T-helper 2 cell (primary cell): ENCODE measurements at places on chromosomes 5 and 9.

GRCh38 chr5:173340984-173341383, 12.8 kb upstream of the STC2 start:
- no peak for DNase-seq

GRCh38 chr9:110257097-110257841, 962 bp upstream of the TXN start:
- DNase-seq: no peak

DNA sequence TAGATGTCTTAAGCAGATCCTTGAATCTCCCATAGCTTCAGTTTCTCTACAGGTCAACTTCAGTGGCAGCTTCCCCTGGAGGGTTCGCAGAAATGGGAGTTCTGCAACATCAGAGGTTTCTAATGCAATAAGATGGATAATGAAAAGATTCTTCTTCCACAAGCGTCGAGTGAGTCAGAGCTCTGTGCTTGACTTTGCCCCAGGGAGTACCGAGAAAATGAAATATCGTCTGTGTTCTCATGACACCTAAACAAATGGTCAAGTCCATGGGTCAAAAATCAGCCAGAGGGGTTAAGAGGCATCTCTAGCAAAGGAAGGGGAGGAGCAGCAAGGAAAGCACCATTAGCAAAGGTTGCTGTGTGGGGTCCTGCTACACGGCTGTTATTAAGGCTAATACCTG, 3.2 kb upstream of the ADRA1B start:
- DNase-seq: no peak

GRCh38 chr5:168939156-168939800, 360.1 kb upstream of the PANK3 start:
- no peak for DNase-seq

GRCh38 chr9:137114220-137114612, 317 bp downstream of the DPP7 start:
- DNase-seq: no peak

GRCh38 chr9:138097501-138097991, 220.0 kb downstream of the CACNA1B start:
- DNase-seq: no peak

GRCh38 chr5:172823840-172824362, 10.2 kb upstream of the ERGIC1 start:
- no peak for DNase-seq

DNA sequence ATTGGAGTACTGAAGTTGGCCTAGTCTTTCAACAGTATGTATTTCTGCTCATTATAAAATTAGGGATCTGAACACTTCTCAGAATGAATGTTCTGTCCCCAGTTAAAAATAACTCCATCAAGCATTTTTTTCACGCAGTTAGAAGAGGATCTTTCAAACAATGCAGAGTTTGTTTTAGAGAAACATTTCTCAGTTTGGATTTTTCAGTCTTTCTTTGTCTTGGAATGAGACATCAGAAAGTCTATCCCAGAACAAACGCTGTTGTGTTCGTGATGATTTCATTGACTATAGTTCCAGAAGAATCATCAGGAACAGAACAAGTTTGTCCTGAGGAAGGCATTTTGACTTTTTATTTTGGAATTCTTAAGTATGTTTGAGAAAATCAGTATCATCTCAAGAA, 218.7 kb downstream of the ARRDC3 start:
- DNase-seq: no peak

DNA sequence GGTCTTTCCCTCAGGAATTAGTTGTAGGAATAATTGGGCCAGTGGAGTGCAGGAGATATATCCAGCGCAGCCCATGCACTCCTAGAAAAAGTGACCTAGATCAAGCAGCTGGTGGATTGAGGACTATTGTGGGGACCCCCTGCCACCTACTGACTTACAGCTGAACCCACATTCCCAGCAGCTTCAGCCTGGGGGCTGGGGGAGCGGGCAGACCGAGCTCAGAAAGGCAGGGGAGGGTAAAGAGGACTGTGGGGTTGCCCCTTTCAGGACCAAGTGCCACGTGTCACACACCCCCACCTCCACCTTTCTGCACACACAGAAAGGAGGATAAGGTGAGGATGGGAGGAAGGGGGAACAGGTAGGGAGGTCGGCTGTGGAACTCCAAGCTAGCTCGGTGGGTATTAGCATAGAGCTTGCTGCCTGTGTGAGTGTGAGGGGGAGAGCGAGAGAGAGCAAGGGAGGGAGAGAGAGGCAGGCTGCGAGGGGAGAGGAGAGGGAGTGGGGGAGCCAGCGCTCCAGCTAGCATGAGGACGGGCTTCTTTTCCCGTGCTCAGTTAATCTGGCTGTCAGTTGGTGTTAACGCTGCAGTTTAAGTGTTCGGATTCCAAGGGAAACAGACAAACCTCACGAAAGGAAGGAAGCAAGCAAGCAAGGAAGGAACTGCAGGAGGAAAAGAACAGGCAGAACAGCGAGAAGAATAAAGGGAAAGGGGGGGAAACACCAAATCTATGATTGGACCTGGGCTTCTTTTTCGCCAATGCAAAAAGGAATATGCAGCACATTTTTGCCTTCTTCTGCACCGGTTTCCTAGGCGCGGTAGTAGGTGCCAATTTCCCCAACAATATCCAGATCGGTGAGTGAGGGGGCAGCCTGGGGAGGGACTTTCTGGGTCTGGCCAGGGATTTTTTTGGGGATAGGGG, at the start of gene GRIA1:
TSS of gene GRIA1 (plus strand) at position 553 of the 920 bp plus-strand sequence.
- no peak for DNase-seq

DNA sequence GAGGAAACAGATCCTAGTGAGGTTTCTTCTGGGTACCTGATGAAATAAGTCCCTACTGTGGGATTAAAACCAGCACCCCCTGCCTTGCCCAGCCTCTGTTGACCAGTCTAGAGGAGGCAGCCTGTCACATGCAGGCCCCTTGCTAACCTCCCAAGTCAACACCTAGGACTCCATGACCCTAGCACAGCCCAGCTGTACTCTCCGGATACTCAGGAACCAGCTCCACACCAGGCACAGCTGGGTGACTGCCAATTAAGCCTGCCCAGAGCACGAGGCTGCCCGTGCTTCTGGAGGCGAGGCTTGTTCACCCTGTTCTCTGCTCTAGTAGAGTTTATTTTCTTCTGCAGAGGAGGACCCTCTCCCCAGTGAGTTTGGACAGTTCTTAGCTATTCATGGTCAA, 92.5 kb downstream of the SNX24 start:
- no peak for DNase-seq

DNA sequence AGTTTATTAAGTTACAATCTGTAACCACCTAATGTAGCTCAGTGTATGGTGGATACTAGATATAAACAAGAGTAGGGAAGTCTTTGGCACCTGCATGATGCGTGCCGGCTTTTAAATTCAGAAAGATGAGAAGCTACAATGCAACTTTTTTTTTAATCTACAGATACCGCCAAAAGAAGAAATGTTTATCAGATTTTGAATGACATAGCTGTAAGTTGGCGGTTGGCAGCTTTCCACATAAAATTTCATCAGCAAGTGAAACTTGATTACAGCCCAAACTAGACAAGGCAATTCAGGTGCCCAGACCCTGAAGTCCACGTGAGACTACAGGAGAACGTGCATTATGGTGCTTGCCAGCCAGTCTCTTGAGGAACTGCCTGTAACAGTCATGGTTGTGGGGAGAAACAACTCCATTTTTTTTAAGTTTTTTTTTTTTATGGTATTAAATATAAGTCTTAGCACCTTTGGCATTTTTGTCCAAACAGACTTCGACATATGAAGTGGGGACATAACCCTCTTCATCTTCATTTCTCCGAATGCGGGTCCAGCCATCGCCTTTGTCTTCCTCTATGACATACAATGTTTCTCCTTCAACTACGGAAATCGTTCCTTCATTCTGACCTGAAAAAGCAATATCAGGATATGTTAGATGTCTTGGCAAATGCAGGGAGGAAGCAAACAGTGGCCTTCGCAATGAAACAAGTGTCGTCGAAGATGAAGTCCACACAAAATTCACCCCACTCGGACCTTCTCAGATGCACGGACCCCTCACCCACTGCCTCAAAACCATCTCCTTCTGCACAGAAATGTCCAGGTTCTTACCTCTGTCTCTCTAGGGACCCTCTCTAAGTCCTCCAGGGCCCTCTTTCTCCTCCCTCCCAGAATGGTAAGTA, 60.4 kb downstream of the USP20 start:
- no peak for DNase-seq

DNA sequence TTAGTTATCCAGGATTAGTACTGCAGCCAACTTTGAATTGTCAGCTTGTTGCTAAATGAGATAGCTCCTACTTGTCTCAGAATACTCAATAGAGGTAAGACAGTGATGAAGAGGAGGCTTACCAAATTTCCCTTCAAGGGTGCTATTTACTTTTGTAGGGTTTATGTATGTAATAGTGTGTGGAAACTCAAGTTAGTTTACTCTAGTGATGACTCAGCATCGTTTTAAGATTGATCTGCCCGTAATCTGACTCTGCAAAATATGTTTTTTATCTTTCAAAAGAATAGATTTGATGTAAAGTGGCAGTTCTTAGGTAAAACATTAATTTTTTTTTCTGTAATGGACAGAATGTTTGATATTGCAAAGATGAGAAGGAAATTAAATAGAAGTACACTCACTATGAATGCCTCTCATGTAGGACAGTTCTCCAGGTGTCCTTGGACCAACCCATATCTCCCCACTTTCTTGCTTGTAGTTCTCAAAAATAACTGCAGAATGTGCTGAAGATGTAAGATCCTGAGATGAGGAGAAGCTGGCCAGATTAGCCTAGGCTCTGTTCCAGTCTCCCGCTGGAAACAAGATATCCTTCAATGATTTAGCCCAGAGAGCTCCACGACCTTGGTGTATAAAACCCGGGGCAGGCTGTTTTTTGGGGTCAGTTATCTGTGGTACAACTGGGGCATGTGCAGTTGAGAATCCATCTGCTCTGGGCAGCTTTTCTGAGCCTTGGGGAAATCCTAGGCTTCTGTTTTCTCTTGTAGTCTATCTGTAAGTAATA, 24.4 kb upstream of the MROH2B start:
- DNase-seq: no peak

GRCh38 chr9:130053504-130054324, at the start of gene GPR107:
Gene GPR107 (plus strand): TSS chr9:130053906. CDS start chr9:130053933, 27 bp downstream.
- peak; percentile 71 for DNase-seq

GRCh38 chr9:132424857-132425674, 15.1 kb downstream of the CFAP77 start:
- no peak for DNase-seq

DNA sequence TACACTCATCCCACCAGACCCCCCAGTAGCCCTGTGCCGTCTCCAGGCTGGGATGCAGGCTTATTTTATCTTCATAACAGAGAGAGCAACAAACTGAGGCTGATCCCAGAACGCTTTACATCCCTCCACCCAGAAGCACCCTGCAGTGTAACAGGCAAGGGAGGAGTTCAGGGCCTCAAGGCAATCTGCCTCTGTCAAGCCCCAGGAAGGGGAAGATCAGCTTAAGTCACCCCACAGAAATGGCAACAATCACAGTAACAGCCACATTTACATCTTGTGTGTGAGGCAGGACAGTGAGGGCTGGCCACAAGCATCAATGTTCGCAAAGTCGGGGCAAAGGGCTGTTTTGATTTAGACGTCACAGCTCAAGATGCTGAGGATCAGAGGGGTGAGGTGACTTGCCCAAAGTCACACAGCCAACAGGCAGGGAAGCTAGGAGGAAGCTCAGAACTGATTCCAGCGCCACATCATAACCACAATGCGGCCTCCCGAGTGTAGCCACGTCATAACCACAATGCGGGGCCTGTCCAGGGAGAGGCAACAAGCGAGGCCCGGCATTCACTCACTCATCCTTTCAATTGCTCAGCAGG, 14.4 kb downstream of the STK10 start:
- DNase-seq: peak; percentile 56

DNA sequence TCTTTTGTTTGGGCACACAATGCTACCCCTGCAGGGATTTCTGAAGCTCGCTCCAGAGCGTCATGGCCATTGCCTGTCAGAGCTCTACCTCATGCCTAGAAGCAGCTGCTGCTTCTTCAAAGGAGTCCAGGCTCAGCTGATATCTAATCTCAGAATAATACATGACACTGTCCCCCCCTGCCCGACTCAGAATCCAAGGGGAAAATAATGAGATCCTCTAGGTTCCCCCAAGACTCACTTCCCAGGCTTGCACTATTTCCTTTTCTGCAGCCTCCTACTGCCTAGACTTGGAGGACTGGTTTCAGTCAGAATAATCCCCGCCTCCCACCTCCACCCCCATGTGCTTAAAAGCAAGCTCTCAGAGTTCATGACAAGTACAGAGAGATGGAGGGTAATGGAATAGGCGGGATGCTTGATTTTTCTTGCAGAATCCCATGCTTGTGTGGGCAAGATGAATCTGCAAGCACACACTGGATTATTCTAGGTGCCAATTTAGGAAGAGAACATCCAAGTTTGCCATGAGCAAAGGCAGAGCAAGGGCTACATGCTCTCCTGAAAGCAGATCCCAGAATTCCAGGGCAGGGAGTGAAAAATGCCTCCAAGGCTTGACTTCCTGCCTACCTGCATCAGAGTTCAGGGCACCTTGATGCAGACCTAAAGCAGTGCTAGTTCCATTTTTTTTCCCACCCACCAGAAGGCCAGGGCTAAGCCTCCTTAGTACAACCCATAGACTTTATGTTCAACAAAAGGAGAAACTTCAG, 97.4 kb upstream of the IFNK start:
- DNase-seq: no peak

GRCh38 chr5:125045646-125046045, 299.2 kb upstream of the ZNF608 start:
- no peak for DNase-seq

- DNase-seq: no peak
Observed at GRCh38 chr5:7754997-7755596, 95.8 kb downstream of the CFAP90 start.

- DNase-seq: no peak
Observed at GRCh38 chr5:166505544-166505943, 1785.9 kb upstream of the WWC1 start.

DNA sequence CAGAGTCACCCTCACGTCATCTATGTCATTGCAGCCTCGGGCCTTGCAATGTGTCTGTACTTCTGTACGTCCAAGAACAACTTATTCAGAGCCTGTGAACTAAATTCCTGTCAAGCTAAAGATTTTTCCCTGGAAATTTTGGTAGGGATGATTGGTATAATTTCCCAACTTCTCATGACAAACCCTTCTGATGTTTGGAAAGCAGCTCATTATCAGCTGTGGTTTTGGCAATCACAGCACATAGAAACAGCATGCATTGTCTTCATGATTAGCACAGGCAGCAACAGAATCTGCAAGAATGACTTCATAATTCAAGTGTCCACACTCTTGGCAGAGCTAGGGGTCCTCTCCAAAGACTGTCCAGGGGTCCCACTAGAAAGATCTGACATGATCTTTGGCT, 49.5 kb downstream of the APBA1 start:
- DNase-seq: no peak

- no peak for DNase-seq
Observed at GRCh38 chr5:14440582-14441431, 140.8 kb upstream of the OTULINL start.

DNA sequence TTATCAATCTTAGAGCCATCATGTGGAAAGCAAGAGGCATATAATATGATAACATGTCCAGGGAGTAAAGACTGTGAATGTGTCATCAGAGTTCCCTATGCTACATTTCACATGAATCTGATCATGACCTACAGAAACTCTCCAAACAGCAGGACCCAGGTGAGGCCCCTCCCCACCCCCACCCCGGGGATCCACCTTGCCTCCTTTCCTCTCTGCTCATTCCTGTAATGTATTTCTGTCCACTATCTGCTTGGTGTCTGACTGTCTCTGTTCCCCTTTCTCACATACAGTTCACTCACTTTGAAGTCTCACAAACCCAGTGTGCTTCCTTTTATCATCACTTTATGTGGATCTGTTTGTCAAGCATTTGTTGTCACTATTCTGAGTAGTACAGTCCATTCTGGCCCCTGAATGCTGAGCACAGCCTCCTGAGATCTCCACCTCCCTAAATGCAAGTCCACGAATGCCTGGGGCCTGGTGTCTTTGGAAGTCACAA, 76.4 kb upstream of the SMARCA2 start:
- no peak for DNase-seq
